ENCODE measurements at places on chromosomes 7 and 10.

- DNase-seq = no peak
Observed at GRCh38 chr10:7546385-7546967, 120.3 kb downstream of the ITIH5 start.

GRCh38 chr7:25429731-25430130 lies 201.4 kb upstream of the NPVF start:
- no peak for DNase-seq

DNA sequence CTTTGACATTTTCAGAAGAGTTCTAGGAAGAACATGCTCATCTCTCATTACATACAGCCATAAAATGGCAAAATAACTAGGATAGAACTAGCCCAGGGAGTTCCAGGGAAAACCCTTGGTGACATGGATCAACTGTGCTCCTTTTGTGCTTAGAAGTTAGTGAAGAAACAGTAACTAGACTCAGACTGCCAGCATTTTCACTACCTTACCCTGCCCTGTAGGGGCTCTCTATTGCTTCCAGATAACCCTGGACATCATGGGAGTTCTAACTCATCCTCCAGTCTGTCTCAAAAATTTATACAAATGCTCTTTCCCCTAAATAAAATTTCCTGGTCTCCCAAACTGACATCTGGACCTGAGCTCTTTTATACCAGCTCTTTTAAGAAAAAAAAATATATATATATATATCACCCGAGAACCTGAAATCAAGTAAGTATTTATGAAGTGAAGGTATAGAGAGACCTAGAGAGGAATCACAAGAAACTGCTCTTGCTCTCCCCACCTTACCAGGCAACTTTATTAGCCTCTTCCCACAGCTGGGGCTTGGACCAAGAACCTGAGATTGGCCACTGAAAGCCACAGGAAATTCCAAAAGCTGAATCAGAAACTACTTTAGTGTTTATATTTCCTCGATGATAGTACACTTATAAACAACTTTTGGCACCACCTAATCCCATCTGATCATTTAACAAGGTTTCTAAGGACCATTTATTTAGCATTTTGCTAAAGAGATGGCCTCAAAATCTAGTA lies 101.4 kb downstream of the RELN start:
- no peak for DNase-seq

DNA sequence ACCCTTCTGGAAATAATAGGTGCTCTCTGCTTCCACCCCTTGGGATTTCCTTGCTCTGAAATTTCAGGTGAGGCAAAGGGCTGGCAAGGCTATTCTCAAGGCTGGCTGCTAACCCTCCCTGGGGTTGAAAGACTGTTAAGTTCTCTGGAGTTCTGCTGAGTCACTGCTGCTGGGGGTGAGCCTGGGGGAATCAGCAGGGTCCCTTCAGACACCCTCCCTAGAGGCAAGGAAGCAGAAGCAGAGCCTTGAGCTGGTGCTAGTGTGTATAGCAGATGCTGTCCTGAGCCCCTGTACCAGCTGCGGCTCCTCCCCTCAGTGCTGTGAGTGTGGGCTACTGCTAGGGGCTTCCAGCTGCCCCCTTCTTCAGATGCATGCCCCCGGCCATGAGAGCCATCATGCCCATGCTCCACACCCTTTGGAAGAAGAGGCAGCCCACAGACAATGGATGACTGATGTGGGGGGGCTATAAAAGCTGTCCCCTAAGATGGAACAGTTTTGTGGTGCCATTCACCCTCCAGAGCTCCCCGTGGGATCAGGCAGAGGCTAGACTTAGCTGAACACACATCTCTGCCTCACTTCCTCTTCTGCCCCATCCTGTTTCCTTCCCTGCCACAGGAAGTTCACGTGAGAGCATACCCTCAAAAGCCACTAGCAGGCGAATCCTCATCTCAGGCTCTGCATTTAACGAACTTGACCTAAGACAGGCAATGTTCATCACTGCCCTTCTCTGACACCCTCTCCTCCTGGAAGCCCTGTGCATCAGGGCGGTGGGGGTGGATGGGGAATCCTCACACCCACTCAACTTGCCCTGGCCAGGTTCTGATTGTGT lies 91.8 kb downstream of the SH3PXD2A start:
- no peak for DNase-seq

- no peak for DNase-seq
Observed at GRCh38 chr7:24757353-24758275, at the start of gene GSDME. TSS of gene GSDME (minus strand) at chr7:24757464. CDS start at chr7:24749774, 7,690 bp downstream.

DNA sequence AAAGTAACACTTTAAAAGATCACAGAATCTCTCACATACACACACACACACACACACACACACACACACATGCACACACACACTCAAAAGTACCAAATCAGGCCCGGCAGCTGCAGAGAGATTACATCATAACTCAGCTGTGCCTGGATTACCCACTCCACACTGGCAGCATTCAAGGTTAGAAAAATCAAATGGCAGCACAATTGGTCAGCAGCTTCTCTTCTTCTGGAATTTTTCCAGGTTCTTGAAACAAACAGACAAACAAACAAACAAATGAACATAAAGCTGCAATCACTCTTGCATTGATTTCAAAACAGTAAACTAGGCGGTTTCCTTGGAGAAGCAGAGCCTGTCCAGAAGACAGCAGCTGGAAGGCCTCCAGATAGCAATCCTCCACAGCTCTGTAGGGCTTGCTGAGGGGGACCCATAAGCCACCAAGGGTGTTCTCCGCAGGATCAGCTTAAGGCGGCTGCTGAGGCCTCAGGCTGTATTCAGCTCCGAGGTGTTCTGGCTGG lies 24.5 kb upstream of the FAM133B start:
- DNase-seq = no peak

DNA sequence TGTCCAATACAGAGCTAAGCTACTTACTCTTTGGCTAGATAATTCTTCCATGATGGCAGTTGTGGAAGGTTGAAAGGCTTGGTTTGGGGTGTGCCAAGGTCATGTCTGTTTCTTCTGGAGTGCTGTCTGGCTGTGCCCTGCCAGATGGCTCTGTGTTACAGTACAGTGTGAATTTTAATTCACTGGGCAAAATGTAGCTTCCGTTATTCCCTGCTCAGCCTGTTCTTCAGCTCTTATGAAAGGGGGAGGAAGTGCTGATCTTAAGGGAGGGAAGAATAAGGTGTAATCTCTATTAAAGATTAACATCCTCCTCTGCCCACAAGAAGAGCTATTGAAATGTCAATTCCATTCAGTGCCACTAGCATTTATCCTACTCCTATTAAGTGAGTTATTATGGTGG lies 52.2 kb downstream of the SND1 start:
- no peak for DNase-seq

- no peak for DNase-seq
Observed at GRCh38 chr10:15141136-15142054, 27.1 kb downstream of the NMT2 start.

DNA sequence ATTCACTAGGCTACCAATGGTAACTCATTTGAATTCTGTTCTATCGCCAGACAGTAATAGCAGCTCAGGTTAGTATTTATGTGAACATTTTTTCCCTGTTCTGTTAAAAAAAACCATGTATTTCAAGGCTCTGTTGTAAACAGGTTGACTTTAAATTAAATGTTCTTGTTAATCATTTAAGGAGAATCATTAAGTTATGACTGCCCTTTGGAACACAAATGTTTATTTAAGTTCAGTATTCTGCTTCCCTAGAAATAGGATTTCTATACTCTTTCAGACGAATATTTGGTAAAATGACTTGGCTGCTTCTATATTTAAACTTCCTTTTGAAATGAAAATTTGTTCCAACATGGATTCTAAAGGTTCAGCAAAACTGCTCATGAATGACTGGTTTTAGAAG lies 13.1 kb upstream of the CROT start:
- no peak for DNase-seq

- DNase-seq = no peak
Observed at GRCh38 chr10:86341361-86341811, 25.2 kb downstream of the GRID1 start.

- no peak for DNase-seq
Observed at GRCh38 chr7:28986765-28987110, 28.6 kb upstream of the TRIL start.

- DNase-seq = no peak
Observed at GRCh38 chr10:3151889-3152565, 20.6 kb downstream of the PITRM1 start.

DNA sequence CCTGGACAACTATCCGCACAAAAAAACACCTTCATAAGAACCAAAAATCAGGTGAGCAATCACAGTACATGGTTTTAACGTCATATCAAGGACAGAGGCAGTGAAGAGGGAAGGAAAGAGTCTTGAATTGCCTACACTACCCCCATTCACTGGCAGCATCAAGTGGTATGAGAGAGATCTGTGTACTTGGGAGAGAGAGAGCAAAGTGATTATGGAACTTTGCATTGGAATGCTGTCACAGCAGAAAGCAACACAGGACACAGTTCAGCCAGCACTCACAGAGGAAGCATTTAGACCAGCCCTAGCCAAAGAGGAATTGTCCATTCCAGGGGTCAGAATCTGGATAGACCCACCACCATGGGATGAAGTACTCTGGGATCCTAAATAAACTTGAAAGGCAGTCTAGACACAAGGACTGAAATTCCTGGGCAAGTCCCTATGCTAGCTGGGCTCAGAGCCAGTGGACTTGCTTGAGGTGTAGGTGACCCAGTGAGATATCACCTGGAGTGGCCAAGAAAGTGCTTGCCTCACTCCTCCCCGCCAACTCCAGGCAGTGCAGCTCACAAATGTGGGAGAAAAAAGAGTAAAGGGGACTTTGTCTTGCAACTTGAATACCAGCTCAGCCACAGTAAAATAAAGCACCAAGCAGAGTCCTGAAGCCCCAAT lies 30.5 kb upstream of the SFTPD start:
- no peak for DNase-seq

DNA sequence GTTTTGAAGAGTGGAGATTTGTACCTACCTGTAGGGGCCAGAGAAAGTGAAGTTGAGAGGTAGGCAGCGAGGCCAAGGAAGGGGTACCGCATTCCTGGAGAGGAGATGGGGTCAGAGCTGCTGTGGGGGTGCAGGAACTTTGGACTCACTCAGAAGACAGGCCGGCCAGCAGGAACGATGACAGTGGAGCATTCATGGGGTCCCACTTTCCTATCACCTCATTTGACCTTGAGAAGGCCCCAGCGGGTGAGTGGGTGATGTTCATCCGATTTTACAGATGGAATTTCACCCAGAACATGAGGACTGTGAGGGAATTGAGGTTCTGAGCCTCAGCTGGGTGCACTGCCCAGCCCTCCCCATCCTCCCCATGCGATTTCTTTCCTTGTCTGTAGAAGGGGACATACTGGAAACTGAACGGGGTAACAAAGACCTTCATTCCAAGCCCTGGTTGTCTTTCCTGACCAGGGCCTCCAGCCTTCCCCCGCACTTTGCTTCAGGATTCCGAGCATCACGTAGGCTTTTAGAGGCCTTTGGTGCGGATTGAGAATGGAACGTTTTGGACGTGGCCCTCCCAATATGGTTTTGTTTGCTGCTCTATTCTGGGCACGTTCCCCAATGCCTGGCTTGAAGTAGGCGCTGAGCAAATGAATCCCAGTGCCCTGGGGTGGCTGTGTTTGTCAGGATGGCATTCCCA lies 87.3 kb downstream of the ADCY1 start:
- DNase-seq = no peak

DNA sequence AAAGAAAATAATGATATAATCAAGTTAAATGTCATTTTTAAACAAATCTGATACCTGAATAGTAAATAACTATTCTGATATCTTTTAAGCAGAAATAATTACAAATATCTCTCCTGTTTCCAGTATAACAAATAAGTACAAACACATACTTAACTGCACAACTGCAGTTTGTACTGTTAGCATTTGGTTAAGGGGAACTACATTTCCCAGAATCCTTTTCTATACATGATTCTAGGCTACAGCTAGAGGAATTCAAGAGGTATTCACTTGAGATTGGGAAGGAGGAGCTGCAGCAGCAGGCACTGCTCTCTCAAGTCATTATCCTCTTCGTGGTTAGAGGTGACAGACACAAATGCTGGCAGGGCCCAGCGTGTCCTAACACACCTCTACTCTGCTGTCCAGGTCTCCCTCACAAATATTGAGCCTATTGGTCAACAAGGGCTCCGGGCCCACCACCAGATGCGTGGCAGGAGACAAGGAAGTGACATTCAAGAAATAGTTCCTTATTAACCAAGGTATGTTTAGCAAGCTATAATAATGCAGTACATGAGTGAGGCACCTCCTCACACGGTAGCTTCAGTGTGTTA lies 255.1 kb upstream of the MKLN1 start:
- no peak for DNase-seq

DNA sequence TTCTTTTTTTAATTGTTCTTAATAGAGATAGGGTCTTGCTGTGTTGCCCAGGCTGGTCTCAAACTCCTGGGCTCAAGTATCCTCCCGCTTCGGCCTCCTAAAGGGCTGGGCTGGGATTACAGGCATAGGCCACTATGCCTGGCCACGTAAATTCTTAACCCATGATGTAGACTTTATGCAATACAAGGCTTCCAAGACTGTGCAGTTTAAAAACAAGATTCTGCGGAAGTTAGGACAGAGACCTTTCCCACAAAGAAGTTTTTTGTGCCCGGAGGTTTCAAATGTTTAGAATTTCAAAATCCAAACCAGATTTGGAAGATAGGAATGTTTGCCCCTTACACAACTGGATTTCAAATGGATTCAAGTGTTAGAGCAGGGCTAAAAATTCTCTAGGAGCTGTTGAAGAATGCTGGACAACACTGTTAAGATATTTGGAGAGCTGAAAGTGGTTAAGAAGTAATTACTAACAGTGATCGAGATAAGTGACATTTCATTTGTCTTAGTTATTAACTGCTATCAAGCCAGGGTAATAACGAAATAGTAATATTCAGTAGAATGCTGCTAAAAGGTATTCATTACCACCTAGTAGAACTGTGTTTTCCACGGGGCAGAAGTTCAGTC lies 7.4 kb downstream of the APBB1IP start:
- no peak for DNase-seq

- DNase-seq = peak; percentile 17
Observed at GRCh38 chr7:118195837-118196474, 12.0 kb downstream of the LSM8 start.

- no peak for DNase-seq
Observed at GRCh38 chr10:93333278-93333978, 148.7 kb downstream of the MYOF start.

DNA sequence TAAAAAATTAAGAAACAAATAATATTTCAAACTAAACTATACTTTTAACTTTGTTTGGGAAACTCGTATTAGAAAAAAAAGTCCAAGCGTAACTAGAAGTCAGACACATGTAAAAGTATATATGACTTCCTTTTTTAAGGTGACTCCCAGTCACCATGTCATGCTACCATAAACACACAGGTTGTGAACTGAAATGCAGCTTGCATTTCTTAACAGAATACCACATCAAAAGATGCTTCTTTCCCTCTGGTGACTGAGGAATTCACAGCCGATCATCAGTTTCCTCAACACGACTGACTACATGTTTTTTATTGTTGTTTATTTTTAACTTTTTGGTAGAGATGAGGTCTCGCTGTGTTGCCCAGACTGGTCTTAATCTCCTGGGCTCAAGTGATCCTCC lies 445.0 kb downstream of the PARD3 start:
- DNase-seq = no peak
